ENCODE measurements at places on chromosomes 2 and 18. TPM values are rescaled to one million over a fixed set of nuclear protein-coding genes. Genes with fewer than 3 reads are reported as not detected.

DNA sequence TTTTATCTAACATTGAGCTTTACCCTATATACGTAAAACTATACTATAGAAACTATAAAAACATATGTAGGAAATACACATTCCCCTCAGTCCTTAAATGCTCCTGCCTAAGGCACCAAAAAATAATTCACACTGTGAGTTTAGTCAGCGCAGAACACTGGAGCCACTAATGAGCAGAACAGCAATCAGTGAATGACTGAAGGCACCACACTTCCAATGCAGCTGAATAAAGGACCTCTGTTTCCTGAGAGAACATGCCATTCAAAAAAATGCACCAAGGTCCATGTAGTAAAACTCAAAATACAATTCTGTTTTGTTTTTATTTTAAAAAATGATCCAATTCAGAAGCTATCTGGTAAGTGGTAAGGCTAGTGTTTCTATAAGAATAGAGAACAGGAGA lies 1280.6 kb upstream of the NRXN1 start:
- DNase-seq = no peak

DNA sequence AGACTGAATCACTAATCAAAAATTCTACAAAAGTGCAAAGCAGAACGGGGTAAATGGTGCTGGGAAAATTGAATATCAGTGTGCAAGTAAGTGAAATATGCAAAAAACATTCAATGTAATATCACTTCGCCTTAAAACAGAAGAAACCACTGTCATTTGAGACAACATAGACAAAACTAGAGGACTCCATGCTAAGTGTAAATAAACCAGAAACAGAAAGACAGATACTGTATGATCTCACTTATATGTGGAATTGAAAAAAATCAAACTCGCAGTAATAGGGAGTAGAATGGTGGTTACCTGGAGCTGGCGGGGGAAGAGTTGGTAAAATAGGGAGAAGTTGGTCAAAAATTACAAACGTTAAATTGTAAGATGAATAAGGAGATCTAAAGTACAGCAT lies 1420.0 kb upstream of the CDH2 start:
- DNase-seq = no peak

DNA sequence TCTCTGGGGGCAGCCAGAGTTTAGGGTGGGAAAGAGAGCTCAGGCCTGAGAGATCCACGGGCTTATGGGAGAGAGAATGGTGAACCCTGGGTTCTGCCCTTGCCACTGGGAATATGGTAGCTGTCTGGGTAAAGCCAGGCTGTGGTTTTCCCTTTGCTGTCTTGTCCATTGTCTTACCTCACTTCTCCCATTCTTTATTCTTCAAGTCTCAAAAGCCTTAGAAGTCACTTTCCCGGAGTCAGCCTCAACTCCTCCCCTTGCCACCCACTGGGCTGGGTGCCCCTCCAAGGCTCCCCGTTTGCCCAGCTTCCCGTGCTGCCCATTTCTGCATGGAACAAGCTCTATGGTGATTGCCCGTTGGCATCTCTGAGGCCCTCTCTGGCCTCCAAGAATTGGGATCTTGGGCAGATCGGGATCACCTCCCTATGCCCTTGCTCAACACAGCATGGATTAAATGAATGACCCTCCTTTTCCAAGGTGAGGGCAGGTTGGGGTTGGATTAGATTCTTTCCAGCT lies 228.2 kb downstream of the HAUS1 start:
- DNase-seq = no peak

DNA sequence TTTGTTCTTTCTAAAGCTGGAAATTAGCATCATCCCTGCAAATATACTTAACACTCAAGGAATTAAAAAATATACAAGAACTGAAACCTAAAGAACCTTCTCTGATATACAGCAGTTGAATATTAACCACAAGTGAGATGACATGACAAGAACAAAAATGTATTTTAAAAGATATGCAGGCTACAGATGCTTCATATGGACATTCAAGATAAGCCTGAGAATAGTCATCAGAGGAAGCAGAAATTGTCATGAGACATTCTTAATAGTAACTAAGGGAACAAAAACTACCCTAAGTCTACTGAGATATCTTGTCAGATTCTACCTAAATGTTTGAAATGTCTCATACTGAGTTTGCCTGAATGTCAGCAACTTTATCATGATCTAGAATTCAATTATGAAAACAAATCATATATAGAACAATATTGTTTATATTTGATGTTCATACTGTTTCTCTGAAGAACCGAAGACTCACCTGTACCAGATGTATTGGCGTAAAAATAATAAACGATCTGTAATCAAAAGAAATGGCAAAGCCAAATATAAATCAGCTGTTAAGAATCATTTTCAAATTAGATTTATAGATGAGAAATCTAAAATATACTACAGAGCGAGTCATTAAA lies 4.7 kb downstream of the NBAS start:
- DNase-seq = peak; percentile 53

GRCh38 chr18:24539866-24540617 lies 79.6 kb downstream of the HRH4 start:
- no peak for DNase-seq

- DNase-seq = no peak
These were observed 9.7 kb downstream of the SERPINB7 start for GRCh38 chr18:63784787-63785452.

DNA sequence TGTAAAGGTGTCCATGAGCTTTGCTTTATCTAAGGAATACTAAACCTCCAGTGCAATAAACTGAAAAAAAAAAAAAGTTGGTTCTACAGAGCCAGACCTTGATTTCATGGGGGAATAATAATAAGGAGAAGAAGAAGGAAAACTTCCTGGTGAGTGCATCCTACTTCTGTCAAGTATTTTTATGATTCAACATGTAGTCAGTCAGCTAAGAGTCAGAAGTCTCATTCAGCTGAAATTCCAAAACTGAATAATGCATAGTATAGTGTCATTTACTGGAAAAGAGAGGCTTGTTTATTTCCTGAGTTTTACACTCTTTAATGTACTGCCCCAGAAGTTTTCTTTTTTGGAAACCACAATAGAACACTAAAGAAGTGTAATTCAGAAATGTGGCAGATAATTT lies 77.8 kb upstream of the TACR1 start:
- no peak for DNase-seq

DNA sequence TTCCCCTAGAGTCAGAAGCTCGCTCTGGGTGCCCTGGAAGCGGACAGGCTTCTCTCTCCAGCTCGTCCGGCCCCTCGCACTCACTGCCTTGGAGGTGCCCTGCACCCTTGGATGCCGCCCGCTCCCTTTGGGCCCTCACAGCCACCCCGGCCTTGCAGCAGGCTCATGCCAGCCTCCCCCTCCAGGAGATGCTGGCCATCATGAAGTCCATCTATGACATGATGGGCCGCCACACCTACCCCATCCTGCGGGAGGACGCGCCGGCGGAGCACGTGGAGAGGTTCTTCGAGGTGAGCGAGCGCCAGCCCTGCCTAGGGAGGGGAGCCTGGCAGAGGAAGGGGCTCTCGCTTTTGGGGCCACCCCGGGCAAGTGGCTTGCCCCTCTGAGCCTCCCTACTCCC lies 20.3 kb upstream of the FAHD2A start:
- DNase-seq = no peak

DNA sequence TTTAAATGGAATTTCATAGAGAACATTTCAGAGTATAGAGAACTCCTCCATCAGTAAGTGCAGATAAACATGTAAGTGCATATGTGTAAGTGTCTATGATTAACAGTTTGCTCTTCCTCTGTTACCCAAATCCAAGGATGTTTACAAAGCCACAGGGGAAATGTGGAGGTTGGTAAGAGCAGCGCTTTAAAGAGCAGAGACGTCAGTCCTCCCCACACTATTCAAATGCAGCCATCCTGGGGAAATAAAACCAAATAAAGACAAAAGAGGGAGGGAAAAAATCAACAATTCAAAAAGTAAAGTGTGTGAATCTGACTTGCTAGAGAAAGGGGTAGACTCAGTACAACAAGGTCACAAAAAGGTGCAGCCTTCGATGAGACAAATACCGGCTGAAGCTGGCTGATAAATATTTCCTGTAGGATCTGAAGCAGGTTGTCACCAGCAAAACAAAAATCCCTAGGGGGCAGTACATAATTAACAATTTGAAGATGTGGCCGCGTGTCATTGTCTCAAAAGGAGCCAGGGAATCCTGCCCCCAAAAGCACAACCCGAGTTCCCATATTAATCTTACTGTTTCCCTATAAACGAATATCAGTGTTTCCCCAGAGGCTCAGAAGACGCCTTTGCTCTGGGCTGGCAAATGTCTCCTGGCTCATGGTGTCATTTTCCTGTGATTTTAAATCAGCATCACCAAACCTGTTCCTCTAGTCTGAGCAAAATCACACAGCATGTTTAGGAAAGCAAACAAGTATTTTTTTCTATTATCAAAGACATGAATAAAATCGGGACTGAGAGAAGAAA lies 216.5 kb downstream of the CDCA7 start:
- peak; percentile 61 for DNase-seq

DNA sequence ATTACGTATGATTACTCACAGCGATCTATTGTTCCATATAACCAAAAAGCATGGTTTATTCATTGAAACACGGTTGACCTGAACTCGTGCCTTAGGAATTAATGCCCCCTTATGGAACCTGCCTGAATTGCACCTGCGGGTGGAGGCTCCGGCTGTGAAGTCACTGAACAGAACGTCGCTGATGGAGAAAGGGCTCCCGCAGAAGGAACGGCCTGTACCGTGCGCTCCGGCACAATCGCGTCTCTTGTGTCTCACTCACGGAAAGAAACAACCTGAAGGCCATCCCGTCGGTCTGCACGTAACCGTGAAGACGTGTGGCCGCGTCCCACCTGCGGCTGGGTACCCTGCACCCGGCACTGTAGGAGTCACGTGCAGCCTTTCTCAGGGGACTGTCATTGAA lies 133.1 kb downstream of the NFATC1 start:
- DNase-seq = peak; percentile 42

DNA sequence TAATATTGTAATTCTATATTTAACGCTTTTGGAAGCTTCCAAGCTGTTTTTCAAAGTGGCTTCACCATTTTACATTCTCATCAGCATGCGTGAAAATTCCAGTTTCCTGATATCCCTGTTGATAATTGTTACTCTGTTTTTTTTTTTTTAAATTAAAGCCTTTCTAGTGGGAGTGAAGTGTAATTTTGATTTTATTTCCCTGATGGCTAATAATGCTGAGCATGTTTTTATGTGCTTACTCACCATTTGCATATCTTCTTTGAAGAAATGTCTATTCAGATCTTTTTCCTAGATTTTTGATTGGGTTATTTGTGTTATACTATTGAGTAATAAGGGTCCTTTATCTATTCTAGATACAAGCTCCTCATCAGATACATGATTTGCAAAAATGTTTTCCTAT lies 382.8 kb upstream of the HS6ST1 start:
- DNase-seq = no peak

- no peak for DNase-seq
These were observed 217.5 kb upstream of the SOX11 start for GRCh38 chr2:5474716-5475115.

DNA sequence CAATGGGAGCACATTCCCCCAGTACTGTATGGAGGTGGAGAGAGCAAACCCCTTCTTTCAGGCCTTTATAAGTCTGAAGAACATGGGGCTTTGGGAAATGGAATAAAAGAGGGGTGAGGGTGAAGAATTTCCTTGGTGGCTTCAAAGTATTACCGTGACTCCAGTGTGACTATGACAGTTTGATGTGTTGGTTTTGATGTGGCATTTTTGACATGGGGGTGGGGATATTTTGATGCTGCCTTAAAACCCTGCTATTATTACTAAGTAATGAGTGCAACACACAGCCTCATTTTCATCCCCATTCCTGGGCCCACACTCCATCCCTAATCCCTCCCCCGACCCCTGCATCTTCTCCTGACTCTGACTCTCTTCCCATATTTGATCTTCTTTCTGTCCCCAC lies 23.6 kb downstream of the QPCT start:
- DNase-seq = no peak

DNA sequence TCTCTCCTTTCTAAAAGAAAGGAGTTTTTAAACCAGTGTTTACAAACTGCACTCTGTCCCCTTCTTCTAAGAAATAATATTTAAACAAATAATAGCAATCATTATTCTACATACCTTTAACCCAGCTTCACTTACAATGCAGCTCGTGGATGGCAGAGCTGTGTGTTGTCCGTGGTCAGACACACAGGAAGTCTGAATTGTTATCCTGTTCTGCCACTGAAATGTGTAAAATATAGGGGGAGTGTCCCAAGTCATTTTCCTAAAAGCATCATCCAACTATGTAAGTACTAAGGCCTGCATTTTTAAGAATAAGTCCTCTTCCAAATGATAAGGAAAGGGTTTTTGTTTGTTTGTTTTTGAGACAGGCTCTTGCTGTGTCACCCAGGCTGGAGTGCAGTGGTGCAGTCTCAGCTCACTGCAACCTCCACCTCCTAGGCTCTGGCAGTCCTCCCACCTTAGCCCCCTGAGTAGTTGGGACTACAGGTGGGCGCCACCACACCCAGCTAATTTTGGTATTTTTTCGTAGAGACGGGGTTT lies 2.7 kb upstream of the PPP4R1 start:
- DNase-seq = no peak

DNA sequence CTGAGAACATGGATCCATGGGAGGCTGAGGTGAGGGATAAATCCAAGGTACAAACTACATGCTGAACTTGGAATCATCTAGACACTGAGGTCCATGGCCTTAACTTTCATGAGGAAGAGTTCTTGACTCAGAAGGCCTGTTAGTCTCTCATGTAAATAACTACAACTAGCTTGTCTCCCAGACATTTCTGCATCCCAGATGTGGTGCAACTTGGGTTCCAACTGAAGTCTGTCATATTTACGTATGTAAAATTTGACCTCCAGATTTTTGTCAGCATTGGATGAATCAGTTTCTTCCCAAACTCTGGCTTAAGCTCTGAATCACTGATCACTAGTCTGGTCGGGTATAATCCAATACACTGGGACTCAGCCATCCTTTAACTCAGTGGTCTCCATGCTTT lies 306.9 kb downstream of the PDE11A start:
- DNase-seq = no peak

DNA sequence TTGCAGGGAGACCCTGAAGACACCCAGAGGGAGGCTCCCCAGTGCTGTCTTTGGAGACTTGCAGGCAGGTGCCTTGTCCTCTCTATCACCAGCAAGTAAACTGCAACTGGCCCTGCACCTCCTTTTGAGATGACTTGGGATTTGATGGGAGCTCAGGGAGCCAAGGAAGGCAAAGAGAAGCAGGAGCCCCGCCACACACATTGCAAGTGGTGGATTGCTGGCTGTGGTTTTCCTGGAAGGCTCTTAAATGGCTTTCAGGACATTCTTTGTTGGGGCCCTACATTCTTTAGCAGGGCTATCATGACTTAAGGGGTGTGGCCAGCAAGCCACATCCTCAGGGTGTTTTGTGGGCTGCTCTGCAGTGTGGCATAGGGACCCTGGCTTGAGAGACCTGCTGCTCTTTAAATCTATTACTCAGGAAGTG lies 39.9 kb upstream of the CDC42EP3 start:
- DNase-seq = no peak

DYNC1I2 gene
- polyA plus RNA-seq = 98.1 TPM

LHCGR gene
- 0.03 TPM for polyA plus RNA-seq

TMEM163 gene
- polyA plus RNA-seq = 0.39 TPM

SH2D6 gene
- 3.8 TPM for polyA plus RNA-seq

FAM168B gene
- 71.6 TPM for polyA plus RNA-seq

ZAP70 gene
- polyA plus RNA-seq = 5.1 TPM

POTEI gene
- 0.10 TPM for polyA plus RNA-seq

TMEM198 gene
- 19.9 TPM for polyA plus RNA-seq

MALL gene
- polyA plus RNA-seq = 147 TPM

LINC00305 gene
- polyA plus RNA-seq = not detected

KCNE4 gene
- 3.4 TPM for polyA plus RNA-seq

IL37 gene
- polyA plus RNA-seq = 1.6 TPM

NAT8 gene
- 0.46 TPM for polyA plus RNA-seq

SRSF7 gene
- 240 TPM for polyA plus RNA-seq

Measured in large intestine (tissue), 12 donors.